NCI-H510A (cell line): ENCODE measurements at places on chromosomes 16 and 17.

DNA sequence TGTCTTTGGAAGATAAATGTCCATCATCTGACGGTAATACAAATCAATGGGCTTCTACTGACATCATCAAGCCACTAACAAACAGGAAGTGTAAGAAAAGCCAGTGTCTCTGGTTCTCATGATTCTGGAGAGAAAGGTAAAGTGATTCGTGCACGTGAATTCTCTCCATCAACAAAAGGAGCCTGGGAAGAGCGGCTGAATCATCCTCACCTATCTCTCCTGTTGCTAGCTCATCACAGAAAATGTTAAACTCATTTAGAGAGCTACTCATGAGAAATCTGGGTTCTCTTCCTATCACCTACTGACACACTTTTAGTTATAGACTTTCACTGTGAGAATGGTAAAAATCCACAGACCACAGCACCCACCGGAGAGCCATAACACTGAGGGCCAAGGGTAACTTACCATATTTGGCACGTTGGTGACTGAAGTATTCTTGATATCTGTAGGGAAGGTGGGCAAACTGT is 70.3 kb downstream of the CREBBP start:
- no peak for DNase-seq

GRCh38 chr17:76408037-76408849 is 23.8 kb downstream of the SPHK1 start:
- peak; percentile 22 for DNase-seq

GRCh38 chr16:84826558-84826941 is 6.8 kb downstream of the CRISPLD2 start:
- DNase-seq, result no peak

DNA sequence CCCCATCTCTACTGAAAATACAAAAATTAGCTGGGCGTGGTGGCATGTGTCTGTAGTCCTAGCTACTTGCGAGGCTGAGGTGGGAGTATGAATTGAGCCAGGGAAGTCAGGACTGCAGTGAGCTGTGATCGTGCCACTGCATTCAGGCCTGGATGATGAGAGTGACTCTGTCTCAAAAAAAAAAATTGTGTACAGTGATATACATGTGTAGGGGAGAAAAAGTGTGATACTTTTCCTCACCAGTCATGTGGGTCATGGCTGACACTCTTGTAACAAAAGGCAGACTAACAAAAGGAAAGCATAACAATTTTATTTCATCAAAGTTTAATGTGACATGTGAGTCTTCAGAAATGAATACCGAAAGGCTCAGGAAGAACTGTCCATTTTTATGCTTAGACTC is 2.0 kb upstream of the ABCC12 start:
- no peak for DNase-seq

GRCh38 chr16:64206862-64207261 is 915.0 kb downstream of the CDH11 start:
- no peak for DNase-seq

DNA sequence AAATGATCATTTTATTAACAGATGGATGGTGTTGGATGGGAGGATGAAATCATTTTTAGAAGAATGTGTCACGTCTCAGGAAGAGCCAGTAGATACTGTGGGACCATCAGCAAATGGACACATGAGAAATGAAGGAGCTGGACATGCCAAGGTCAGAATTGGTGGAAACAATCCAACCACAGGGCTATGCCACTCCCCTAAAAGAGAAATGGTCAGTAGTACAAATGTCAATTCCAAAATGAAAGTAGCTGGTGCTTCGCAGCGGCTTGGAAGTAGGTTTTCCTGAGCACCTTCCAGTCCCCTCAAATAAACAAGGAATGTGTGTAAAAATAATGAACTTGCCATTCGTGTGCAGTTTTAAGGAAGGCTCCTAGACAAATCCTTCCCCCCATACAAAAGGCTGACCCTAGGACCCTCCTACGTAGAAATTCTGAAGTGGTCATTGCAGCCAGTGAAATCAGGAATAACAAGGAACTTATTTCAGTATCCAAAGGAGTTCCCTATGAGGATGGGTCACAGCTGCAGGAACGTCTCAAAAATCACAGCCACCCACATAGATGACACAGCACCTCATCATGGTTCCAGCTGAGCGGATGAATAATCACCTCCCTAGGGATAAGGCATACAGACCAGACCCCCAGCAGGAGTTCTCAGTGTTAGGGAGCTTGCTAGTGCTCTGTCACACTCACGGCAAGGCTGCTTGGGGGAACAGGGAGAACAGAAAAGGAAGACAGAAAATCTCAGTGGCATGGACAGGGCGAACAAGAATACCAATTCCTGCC is 239.2 kb downstream of the HS3ST3A1 start:
- DNase-seq, result no peak
